ENCODE measurements at places on chromosomes 3 and 15.
A peak's percentile ranks its signal among the peaks of the same experiment; 100 is the strongest.

DNA sequence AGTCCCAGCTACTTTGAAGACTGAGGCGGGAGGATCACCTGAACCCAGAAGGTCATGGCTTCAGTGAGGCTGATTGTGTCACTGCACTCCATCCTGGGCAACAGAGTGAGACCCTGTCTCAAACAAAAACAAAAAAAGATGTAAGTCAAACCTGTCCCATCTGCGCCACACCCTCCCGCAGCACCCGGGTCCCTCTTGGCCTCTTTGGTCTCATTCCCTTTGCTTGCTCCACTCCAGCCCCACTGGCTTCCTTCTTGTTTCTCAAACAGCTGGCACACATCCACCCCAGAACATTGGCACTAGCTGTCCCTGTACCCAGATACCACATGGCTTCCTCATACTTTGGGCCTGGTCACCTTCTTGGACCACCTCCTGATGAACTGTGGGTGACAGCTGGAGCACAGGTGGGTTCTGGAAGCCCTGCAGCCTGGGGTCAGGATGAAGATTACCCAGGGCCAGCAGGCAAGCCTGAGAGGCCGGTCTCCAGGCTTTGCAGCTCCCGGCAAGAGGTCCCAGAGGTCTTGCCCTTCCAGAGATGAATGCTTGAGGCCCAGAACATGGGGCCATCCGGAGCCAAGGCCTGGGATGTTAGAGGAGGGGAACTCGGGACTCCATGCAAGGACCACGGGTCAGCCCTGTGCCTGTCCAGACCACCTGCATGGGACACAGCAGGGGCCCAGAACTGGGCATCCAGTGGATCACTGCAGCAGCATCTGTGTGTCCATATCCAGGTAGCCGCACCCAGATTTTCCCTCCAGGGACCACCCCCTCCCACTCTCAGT is 10.9 kb upstream of the GATA2 start:
- no peak for DNase-seq

- DNase-seq, result peak; percentile 17
Observed at GRCh38 chr3:101902041-101902440, 52.7 kb downstream of the NFKBIZ start.

DNA sequence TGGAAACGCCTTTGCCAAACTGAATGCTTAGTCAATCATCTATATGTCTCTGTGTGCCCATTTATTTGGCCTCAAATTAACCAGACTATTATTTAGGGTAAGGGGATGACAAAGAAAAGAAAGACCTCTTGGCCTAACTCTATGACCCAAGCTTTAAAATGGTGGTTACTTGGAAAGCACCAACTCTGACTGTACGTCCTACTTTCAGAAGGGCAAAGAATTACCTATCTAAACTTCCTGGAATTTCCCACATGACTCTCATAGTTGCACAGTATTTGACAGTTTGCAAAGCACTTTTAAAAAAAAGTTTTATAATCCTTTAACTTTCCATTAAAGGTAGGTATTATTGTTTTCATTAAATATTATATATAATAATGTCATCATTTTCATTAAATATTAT is 6.3 kb upstream of the MTHFS start:
- no peak for DNase-seq

- peak; percentile 75 for DNase-seq
Observed at GRCh38 chr3:129424185-129424841, 4.1 kb downstream of the EFCAB12 start.

DNA sequence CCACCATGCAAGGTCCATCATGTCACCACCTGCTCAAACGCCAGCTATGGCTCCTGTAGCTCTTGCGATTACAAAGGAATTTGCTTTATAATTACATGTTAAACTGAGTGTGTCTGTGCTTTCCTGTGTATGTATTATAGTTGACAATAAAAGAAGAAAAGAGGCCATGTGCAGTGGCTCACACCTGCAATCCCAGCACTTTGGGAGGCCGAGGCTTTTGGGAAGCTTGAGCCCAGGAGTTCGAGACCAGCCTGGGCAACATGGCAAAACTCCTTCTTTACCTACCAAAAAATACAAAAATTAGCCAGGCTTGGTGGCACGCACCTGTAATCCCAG is 27.0 kb downstream of the ATRIP start:
- no peak for DNase-seq

- DNase-seq, result peak; percentile 29
Observed at GRCh38 chr3:134754768-134755559, 40.1 kb upstream of the EPHB1 start.

All from AML-193 (cell line).